ENCODE measurements at places on chromosomes 4 and X.

- peak; percentile 91 for DNase-seq
Measured at GRCh38 chr4:78644744-78645330, 93.3 kb downstream of the ANXA3 start.

- no peak for DNase-seq
Measured at GRCh38 chrX:267771-268261, 13.4 kb upstream of the PLCXD1 start.

DNA sequence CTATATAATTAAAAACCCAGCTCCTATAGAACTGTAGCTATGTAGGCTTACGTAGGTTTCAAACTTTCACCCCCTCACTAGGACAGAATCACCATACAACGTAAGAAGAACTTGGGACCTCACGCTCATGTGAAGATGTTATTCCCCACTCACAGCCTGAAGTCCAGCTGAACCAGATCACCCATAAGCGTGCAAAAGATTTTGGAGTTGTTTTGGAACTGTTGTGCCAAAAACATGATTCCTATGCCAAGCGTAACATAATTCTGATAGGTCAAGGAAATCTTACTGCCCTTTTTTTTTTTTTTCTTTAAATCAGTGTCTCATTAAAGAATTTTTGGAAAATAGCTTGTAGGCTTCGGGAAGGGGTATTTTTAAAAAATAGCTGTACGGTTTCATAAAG is 57.0 kb downstream of the LCORL start:
- DNase-seq, result no peak

GRCh38 chr4:3486541-3487540 is 23.7 kb downstream of the DOK7 start:
- no peak for DNase-seq

DNA sequence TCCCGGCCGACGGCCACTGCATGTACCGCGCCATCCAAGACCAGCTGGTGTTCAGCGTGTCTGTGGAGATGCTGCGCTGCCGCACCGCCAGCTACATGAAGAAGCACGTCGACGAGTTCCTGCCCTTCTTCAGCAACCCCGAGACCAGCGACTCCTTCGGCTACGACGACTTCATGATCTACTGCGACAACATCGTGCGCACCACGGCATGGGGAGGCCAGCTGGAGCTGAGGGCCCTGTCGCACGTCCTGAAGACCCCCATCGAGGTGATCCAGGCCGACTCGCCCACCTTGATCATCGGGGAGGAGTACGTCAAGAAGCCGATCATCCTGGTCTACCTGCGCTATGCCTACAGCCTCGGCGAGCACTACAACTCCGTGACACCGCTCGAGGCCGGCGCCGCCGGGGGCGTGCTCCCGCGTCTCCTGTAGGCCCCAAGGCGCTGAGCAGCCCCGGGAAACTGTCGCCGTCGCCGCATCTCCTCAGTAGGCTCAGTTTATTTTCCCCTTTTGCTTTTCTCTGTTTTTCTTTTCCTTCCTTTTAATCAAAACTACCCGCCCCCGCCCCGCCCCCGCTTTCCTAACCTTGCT is 799 bp downstream of the OTUD6A start:
- DNase-seq, result no peak

DNA sequence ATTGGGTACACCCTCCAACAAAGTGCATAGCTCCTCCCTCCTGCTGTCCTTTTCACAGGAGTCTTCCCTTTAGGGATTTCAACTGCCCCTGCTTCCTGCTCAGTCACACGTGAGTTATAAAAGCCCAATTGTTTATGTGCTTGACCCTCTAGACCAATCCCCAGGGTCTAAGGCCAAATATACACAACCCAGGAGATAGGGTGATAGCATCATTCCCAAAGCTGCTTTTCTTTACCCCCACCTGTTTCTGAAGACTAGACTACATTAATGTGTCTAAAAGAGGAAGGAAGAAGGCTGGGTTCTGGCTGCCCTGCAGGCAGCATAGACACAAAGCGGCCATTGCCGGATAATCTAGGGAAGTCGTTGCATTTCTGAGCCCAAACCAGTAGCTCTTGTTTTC is 526.7 kb upstream of the FRG1 start:
- DNase-seq, result no peak

GRCh38 chrX:72124540-72125201 is 7.0 kb downstream of the RTL5 start:
- no peak for DNase-seq

DNA sequence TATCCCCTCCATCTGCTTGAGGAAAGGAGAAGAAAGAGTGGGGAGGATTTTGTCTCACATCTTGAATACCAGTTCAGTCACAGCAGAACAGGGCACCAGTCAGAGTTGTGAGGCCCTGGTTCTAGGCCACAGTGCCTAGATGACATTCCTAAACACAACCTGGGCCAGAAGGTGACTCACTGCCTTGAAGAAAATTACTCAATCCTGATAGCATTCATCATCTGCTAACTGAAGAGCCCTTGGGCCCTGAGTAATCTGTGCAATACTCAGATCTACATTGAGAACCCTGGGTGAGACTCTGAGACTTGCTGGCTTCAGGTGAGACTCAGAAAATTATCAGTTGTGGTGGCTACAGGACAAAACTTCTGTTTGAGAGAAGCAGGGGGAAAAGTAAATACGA is 20.5 kb upstream of the PRR32 start:
- no peak for DNase-seq

- no peak for DNase-seq
Measured at GRCh38 chr4:4867375-4868039, 8.0 kb downstream of the MSX1 start.

DNA sequence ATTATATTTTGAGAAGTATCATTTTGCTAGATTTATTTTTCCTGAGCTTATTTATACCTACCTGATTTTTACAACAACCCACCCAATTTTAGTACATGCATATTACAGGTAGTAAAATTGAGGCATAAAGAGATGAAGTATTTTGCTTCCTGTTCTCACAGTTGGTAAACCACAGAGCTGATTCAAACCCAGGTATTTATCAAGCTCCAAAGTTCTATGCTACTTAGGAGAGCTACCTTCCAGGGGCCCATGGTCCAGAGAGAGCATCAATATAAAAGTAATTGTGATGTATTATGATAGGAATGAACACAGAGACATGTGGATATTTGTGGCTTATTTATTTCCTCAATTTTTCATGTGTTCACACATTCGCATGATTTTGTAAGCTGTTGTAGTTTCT is 20.2 kb upstream of the GBA3 start:
- no peak for DNase-seq

GRCh38 chrX:40646489-40647306 is 663 bp downstream of the CXorf38 start:
- no peak for DNase-seq

DNA sequence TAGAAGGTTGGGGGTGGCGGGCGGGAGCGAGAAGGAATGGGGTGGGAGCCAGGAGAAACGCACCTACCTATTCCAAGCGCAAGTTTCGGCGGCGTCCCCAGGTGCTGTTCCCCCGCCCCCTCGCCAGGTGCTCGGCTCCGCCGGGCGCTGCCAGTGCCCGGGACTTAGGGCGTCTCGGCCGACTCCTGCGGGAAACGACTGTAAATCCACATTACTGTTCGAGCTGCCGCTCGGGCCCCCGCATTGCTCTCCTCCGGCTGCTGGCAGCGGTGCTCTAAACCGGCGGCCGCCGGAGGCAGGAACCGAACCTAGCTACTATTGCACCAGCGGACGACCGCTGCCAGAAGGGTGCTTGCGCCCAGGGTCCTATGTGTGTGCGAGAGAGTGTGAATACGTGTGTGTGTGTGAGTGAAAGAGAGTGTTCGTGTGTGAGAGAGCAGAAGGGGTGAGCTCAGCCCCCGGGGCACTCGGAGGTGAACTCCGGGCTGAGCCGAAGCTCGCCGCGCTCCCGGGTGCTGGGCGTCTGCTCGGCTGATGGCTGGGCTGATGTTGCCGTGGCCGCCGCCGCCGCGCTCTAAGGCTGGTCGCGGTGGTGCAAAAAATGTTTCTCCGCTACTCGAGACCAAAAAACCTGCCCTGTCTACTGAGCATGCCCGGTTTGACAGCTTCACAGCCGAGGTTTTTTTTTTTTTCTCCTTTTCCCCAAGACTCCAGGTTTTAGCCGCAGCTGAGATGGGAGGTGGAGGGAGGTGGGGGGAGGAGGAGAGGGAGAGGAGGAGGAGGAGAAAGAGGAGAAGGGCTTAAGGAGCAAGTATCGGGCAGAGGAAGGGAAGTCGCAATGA is 115.7 kb upstream of the TEX13C start:
- peak; percentile 5 for DNase-seq

DNA sequence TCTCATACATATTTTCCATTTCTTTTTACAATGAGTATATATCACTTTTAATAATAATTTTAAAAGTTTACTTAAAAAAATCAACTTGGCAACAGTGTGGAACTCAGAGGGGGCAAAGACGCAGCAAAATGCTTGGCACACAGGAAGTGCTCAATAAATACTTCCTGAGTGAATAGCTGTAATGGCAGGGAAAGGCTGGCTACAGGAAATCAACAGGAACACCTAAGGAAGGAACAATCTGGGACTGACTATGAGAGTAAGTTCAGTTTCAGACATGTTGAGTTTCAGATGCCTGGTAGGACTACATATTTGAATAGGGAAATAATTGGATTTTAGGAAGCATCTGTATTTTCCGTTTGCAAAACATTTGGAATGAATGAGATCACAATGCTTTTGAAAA is 137.6 kb downstream of the SCLT1 start:
- no peak for DNase-seq

- no peak for DNase-seq
Measured at GRCh38 chrX:128973033-128973432, 550.3 kb downstream of the SMARCA1 start.

GRCh38 chr4:126733301-126733700 is 899.5 kb upstream of the INTU start:
- DNase-seq, result no peak

GRCh38 chr4:159777689-159778088 is 674.8 kb downstream of the RAPGEF2 start:
- no peak for DNase-seq

DNA sequence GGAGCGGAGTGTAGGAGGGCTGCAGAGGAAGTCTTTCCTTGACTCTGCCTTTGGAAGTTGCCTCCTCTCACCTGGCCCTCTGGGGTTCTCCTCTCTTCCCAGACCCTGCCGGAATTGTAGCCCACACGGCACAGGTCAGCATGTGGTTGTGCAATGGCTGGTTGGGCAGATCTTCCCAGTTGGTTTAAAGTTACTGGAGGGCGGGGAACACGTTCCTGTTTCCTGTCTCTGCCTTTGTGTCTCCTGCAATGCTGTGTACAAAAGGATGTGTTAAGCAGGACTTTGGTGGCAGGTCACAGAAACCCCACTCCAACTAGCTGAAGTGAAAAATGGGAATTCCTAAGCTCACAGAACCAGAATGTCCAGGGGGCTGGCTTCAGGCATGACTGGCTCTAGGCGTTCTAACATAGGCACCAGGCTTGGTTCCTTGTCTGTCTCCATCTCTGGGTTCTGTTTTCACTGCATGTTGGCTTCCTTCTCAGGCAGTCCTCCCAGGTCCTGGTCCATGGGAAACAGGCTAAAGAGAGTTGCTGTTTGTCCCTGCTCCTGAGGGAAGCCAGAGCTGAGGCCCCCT is 19.9 kb downstream of the SORCS2 start:
- no peak for DNase-seq

- DNase-seq, result no peak
Measured at GRCh38 chr4:123453061-123453680, 56.6 kb downstream of the SPRY1 start.

GRCh38 chr4:148229798-148230197 is 212.4 kb downstream of the NR3C2 start:
- no peak for DNase-seq
